ENCODE measurements at places on chromosomes 5 and 9. TPM values are rescaled to one million over a fixed set of nuclear protein-coding genes. Genes with fewer than 3 reads are reported as not detected.

The STPG3 gene
- not detected for total RNA-seq

- no peak for DNase-seq
These were observed 34.2 kb downstream of the SUSD1 start for GRCh38 chr9:112140936-112141335.

The RORB gene
- not detected for total RNA-seq

DNA sequence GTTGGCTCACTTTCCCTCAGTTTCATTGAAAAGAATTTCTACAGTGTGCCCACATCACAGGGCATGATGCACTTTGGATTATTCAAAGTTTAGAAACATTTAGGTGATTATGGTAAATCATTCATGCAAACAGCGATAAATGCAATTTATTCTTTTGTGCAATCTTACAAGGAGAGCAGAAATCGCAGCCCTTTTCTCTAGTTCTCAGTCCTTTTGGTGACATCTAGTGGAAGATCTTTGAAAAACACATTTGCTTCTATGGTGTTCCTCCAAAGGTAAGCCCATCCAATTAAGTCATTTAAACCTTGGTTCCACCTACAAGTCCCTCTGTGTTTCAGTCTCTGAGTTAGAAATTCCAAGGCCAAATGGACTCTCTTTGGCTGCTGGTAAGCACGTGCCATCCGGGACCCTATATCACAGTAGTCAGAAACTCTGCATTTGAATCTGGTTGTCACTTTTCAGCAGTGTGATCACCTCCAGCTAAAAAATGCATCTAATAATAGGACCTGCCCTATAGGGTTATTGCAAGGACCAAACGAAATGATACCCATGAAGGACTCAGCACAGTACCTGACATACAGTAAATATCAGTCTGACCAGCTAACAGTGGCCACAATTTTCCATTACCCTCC is 66.4 kb downstream of the MACROH2A1 start:
- no peak for DNase-seq

DNA sequence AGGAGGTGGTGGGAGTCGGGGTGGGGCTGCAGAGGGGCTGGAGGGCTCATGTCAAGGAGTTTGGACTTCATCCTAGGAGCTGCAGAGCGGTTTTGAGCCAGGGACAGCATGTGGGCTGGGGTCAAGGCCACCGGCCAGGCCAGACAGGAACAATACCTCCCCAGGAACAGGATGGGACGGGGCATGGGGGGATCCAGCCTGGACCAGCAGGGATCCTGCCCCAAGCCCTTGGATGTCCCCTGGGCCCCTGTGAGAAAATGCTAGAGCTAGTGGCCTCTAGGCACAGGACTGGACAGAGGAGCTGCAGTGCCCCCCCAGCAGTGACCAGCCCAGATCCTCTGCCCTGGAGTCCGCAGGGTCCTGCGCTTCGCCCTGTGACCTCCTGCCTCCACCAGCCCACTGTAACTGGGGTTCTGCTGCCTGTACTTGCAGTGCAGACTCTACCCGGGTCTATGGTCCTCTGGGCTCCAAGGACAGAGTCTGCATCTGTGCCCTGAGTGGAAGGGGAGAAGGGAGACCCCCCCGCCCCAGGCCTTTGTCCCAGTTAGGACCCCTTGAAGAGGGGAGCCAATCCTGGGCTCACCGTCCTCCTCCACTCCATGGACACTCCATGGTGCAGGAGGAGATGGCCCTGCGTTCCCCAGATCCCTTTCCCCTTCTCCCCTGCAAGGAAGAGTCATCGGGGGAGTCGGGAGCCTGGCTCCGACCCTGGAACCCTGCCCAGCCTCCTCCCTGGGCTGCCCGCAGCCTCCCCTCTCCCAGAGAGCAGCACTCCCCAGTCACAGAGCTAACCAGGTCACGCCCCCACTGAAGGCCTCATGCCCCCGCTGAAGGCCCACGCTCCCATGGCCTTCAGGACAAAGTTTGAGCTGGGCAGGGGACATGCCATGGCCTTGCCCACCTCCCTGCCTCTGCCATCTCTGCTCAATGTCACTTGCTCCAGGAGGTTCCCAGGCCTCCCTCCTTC is 3.0 kb upstream of the MXD3 start:
- no peak for DNase-seq

- no peak for DNase-seq
These were observed 5.3 kb upstream of the CFAP95 start for GRCh38 chr9:69815313-69815712.

The FOXE1 gene
- total RNA-seq: 0.04 TPM

- no peak for DNase-seq
These were observed 11.2 kb downstream of the KLHL9 start for GRCh38 chr9:21324047-21324446.

- no peak for DNase-seq
These were observed 25.4 kb downstream of the FBXO10 start for GRCh38 chr9:37550781-37551180.

GRCh38 chr5:137164961-137165360 is 334.2 kb downstream of the SPOCK1 start:
- no peak for DNase-seq

The SLC34A1 gene
- not detected for total RNA-seq

- DNase-seq: no peak
These were observed 76.2 kb upstream of the TMED7 start for GRCh38 chr5:115702025-115702424.

DNA sequence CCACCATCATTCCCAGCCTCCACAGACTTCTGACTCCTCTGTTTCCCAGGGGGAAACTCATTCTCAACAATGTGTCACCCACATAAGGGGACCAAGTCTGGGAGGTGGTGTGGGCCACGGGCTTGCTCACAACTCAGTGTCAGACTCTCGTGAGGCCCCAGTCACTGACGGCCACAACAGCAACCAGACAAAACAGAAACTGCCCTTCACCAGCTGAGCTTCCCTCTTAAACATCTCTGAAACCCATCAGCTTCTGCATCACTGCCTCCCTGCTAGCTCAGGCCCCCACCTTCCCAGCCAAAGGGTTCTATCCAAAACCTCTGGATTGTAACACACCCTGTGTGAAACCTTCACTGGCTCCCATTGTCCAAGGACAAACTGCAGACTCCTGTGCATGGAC is 273.4 kb downstream of the CDK5RAP2 start:
- DNase-seq: no peak

The DIPK1B gene
- 17.1 TPM for total RNA-seq

DNA sequence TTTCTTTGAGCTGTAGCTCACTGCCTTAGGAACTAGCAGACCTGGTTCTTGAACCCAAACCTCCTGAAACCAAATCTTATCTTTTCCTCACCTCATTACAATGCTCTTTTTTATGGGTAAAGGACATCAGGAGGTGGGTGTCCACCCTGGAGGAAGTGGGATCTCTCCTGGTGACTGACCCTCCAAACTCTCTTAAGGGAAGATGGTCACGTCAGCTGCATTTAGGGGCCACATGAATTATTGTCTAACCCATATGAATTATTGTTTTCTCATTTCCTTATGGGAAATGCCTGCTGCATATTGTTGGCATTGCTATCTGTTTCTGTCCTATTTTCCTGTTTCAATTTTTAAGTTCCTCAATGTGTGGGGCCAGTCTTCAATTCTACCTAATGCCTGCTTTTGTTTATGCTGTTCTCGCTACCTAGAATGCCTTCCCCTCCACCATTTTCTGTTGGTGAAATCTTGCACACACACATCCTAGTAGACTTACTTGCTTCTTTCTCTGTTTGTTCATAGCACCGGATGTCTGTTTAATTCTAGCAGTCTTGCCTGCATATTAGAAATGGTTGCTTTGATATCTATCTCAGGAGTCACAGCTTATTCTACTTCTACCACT is 22.0 kb upstream of the SPINK1 start:
- DNase-seq: no peak

The NUTM2G gene
- not detected for total RNA-seq

The HARS1 gene
- total RNA-seq: 80.6 TPM

The PTGS1 gene
- total RNA-seq: 0.07 TPM

The MRPS27 gene
- total RNA-seq: 77.4 TPM

DNA sequence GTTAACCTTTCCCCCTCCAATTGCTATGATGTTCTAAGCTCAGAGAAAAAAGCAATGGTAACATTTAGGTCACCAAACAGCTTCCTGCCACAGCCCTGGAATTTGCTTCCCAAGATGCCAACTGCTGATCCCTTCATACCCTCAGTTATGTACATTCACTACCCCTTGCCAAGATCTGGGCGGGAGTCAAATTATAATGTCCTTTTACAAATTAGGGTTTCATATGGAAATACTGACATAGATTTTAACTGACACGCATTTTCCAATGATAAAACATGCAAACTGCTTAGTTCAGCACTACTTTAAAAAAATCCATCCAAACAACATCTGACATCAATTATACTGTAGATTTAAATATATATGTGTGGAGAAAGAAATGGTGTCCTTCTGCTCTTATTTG is 5.0 kb downstream of the LOX start:
- no peak for DNase-seq

GRCh38 chr9:21889673-21890072 is 87.2 kb downstream of the MTAP start:
- no peak for DNase-seq

GRCh38 chr5:150163547-150164059 is 3.0 kb upstream of the CDX1 start:
- no peak for DNase-seq

GRCh38 chr5:581266-581665 is 30.9 kb upstream of the CEP72 start:
- DNase-seq: no peak

Data from kidney epithelial cell (primary cell).